ENCODE measurements at places on chromosomes 3 and 15.

DNA sequence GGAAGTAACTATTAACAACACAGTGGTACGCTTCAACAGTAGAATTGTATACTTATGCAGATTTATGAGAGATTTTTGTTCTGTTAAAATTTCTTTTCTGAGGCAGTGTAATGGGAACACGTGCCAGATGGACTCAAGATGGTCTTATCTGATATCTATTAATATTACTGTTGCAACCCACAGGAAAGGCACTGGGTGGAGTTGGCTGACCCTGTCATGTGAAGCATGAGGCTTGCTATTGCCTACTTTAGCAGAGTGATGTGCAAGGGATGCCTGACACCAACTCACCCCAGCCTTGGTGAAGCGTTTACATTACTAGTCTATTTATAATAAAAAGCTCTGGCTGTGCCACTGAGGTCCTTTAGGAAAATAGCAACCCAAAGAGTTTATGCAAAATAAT, 19.8 kb upstream of the ARNT2 start:
- no peak for DNase-seq

DNA sequence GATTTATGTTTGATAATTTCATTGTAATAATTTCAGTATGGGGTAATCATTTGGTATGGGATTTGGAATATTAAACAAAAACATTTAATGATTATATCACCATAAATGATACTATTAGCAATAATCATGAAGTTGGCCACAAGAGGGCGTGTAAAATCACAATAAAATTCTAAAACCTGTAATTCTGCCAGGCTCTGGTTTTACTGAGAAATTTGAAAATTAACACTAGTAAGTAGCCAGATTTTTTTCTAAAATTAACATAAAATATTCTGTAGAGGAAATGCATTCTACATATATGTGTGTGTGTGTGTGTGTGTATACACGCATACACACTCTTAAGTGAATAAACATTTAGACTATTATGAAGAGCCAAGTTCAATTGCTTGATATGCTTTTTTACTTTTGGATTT, 40.5 kb downstream of the FEZF2 start:
- no peak for DNase-seq

GRCh38 chr3:8981700-8982099, 18.4 kb upstream of the RAD18 start:
- no peak for DNase-seq

- peak; percentile 60 for DNase-seq
These were observed 33.9 kb downstream of the GRK7 start for GRCh38 chr3:141796889-141797781.

GRCh38 chr3:45613791-45614190, 19.2 kb downstream of the LIMD1 start:
- no peak for DNase-seq

- no peak for DNase-seq
These were observed 72.7 kb upstream of the CORO2B start for GRCh38 chr15:68506071-68506470.

GRCh38 chr3:135987661-135988060, 22.1 kb downstream of the PPP2R3A start:
- DNase-seq = no peak

DNA sequence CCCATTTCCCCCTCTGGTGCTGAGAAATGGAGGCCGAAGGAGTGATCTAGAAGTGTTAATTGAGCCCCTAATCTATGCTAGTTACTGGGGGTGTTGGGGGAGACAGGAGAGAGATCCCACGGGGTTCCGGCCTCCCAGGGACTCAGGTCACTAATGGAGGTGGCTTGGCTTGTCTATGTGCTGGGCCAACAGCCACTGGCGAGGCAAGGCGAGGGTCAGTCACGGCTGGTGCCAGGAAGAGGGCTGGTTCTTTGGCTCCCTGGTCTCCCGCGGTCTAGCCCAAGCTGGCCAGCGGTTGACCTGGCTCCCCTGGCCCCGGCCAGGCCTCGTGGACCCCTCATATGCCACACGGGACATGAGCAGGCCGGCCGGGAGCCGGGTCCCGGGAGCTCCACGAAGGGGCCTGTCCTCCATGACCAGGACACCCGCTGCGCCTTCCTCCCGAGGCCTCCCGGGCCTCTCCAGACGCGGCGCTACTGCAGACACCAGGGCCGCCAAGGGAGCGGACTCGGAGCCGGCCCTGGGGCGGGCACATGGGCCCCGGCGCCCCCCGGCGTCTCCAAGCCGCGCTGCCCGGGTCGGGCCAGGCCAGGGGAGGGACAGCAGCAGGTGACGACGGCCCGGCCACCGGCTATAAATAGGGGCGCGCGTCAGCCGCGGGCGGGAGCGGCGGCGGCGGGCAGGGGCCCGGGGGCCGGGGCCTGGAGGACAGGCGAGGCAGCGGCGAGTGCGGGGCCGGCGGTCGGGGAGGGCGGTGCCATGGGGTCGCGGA, at the start of gene ALPK3:
ALPK3 (plus strand) TSS at position 663 of the 772 bp plus-strand sequence; CDS start at position 760, 97 bp downstream.
- DNase-seq = peak; percentile 59

GRCh38 chr15:85646538-85647091, 148.1 kb downstream of the KLHL25 start:
- DNase-seq = peak; percentile 61

GRCh38 chr3:13470894-13471574, 9.1 kb upstream of the HDAC11 start:
- DNase-seq = no peak

GRCh38 chr3:122979211-122979610, 48.4 kb downstream of the SEMA5B start:
- DNase-seq = no peak

DNA sequence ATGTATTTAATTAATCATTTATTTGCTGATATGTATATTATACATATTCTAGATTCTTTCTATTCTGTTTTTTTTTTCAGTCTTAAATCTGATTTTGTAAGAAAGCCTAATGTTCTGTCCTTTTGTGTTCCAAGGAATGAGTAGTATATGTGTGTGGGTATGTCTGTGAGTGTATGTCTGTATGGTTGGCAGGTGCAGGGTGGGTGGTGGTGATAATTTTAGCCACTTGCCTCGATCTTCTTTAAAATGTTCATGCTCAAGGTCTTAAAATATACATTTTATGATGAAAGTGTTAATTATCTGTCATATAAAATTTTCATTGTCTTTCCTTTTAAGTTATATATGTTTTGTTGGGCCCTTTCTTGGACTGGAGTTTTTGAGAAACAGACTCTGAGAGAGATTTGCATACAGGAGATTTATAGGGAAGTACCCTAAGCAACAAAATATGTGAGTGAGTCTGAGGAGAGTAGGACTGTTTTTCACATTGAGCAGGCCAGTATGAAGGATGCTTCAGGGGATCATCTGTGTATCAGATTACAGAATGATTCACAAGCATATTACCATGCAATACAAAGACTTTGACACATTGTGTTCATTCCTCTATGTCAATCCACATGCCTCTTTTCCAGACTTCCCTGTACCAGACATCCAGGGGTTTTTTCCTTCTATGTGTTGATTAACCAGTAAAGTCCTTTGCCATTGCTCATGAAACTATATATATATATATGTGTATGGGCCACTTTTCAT, 211.0 kb upstream of the DPPA4 start:
- no peak for DNase-seq

GRCh38 chr15:88220443-88221335, 35.9 kb downstream of the NTRK3 start:
- no peak for DNase-seq

GRCh38 chr15:88179562-88179961, 77.0 kb downstream of the NTRK3 start:
- peak; percentile 47 for DNase-seq

- no peak for DNase-seq
These were observed 15.4 kb upstream of the RPL24 start for GRCh38 chr3:101701696-101702634.

- DNase-seq = no peak
These were observed 133.2 kb downstream of the LMLN start for GRCh38 chr3:198093112-198093679.

DNA sequence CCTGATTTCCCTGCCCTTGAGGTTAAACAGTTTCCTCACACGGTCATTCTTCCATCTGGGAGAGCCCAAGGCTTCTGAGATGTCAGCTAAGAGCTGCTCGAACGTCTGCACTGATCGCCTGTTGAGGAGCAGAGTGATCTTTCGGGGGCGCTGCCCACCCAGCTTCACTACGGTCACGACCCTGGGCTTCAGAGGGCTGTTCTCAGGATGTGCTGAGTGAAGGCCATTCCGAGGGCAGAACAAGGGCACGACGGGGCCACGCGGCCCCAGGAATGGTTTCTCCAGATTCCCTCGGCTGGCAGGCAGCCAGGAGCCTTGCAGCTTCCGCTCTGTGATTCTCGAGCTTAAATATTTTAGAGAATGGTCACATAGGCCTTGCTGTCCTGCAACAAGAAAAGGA, 25.7 kb downstream of the DCLK3 start:
- DNase-seq = no peak

- DNase-seq = no peak
These were observed 32.1 kb upstream of the WDR72 start for GRCh38 chr15:53791581-53791980.

- no peak for DNase-seq
These were observed 290.5 kb downstream of the SHOX2 start for GRCh38 chr3:157815739-157816138.

DNA sequence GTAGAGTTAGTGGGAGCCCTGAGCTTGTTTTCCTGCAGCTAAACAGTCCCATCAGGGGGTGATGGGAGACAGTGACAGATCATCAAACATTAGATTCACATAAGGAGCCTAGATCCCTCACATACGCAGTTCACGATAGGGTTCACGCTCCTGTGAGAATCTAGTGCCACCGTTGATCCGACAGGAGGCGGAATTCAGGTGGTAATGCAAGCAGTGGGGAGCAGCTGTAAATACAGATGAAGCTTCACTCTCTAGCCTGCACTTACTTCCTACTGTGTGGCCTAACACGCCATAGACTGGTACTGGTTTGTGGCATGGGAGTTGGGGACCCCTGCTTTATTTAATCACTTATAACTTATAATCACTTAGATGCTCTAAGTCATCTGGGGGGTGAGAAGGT, 179.1 kb downstream of the AKAP13 start:
- DNase-seq = no peak

GRCh38 chr3:160022068-160022467, 33.4 kb downstream of the IL12A start:
- no peak for DNase-seq

- no peak for DNase-seq
These were observed 4.8 kb downstream of the CLSTN2 start for GRCh38 chr3:139939681-139940190.

DNA sequence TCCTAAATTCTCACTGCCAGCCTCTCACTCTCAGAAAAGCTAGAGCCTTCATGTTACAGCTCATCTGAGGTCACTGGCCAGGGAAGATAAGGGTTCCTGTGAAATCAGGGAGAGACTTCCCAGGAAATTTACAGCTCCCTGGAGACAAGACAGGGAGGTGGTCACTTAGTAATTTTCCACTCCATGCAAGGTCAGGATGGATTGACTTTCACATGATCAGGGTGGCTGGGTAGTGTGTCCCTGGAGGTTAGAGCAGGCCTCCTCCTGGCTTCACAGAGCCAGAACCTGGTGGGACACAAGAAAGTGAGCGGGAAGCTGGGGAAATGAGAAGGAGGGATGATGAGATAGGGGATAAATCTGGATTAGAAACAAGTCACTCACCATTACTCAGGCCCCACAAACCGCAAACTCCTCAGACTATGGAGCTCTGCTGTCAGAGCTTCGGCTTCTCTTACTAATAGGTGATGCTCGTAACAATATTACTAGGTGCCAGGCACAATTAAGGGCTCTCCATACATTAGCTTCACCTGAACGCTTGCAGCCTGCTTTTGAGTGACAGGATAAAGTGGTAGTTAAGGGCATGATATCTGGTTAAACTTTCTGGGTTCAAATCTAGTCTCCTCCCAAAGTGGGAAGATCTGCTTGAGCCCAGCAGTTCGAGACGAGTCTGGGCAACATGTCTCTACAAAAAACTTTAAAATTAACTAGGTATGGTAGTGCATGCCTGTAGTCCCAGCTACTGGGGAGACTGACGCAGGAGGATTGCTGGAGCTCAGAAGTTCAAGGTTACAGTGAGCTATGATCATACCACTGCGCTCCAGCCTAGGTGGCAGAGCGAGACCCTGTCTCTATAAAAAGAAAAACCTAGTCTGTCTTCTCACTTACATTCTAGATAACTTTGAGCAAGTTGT, 24.9 kb downstream of the DUOX2 start:
- no peak for DNase-seq

GRCh38 chr3:38214560-38214959, 49.2 kb downstream of the OXSR1 start:
- no peak for DNase-seq

DNA sequence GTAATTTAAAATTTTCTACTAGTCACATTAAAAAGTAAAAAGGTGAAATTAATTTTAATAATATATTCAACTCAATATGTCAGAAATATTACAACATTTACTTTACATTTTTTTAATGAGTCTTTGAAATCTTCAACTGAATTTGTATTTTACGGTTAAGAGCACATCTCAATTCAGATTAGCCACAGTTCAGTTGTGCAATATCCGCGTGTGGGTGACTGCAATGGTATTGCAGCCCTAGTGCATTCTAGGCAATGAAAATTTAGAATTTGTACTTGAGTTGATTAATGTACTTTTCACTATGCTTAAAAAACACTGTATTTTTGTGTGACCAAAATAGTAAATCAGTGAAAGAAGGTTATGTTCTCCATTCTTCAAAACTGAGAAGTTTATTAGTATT, 57.3 kb downstream of the CEP63 start:
- DNase-seq = no peak

DNA sequence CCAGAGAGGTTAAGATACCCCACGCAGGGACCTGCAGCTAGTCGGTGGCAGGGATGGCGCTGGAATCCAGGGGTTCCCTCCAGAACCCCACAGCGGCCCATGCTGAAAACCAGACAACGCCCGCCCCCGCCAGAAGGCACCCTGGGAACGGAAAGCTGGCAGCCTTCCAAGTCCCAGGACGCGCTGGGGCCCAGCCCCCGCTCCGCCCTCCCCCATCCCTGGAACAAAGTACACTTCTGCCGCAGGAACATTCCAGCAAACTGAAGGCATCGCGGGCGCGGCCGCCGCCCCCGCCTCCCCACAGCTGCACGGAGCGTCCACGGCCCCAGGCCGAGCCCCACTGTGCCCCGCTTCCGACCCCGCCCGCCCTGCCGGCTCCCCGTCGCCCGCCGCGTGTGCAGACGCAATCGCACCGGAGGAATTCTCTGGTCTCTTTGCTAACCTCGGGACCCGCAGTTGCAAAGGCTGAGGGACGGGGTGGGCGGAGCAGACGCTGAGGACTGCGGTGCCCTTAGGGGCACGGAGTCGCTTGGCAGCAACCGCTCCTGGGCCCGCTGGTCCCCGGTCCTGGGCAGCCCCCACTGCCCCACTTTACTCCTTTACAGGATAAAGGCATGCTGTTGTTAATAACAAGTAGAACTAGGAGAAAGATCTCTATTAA, 44.8 kb upstream of the RNU6-1 start:
- DNase-seq = peak; percentile 74

GRCh38 chr3:153961494-153961893, 159.7 kb upstream of the ARHGEF26 start:
- DNase-seq = no peak

- no peak for DNase-seq
These were observed 100.4 kb upstream of the NR2E3 start for GRCh38 chr15:71709808-71710418.

DNA sequence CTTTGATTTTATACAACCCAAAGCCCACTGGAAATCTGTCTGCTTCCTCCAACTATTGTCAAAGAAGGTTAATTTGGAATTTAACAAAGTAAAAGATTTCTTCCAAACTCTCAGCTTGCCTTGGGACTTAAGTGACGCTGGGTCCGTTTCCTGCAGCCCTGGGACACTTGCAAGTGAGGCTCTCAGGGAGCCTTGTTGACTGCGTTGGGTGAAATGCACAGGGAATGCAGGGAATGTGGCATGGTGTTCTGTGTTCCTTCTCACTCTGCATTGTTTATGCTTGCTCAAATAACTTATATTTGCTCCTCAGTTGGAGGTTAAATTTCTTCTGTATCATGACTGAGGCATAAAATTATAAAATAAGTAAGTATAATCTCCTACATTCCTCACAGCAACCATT, 60.9 kb upstream of the TJP1 start:
- no peak for DNase-seq

Data from GM13976 (cell line).